ENCODE measurements at places on chromosomes 16 and 17.

DNA sequence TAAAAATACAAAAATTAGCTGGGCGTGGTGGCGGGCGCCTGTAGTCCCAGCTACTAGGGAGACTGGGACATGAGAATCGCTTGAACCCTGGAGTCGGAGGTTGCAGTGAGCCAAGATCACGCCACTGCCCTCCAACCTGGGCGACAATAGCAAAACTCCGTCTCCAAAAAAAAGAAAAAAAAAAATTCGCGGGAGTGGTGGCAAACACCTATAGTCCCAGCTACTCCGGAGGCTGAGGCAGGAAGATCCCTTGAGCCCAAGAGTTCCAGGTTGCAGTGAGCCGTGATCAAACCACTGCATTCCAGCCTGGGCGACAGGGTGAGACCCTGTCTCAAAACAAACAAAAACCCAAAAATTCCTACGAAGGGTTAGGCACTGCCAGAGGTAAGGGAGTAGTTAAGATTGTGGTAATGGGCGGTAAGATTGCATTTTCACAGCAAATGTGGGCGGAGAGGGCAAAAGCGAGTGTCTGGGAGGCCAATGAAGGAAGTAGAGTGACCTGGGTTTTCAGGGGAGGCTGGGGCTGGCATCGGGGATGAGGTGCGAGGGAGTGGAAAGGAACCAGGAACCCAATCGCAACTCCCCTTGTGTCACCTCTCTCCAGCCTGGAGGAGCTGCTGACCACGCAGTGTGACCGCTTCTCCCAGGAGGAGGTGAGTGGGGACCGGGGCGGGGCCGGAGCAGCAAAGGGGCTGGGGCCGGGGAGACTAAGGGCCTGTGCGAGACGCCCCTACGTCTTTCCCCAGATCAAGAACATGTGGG is 2.6 kb downstream of the MYL11 start:
- no peak for DNase-seq
- peaks cover 14% of the 10 kb centered on the region for H3K4me1 ChIP-seq
- peak overlapping the region; percentile 100 for H3K27ac ChIP-seq
- 0 out of 2 replicates have a peak, but pooled peaks cover 2% of the 10 kb centered on the region for H3K36me3 ChIP-seq

- H3K4me3 ChIP-seq: peak overlapping the region; percentile 65
- DNase-seq: peak; percentile 66
- H3K27me3 ChIP-seq: no peaks in the 10 kb centered on the region
- H3K36me3 ChIP-seq: peaks cover 2% of the 10 kb centered on the region
- H3K4me1 ChIP-seq: peaks cover 69% of the 10 kb centered on the region
- H3K27ac ChIP-seq: peak overlapping the region; percentile 100
Measured at GRCh38 chr17:15966879-15967248, 21.9 kb downstream of the ADORA2B start.

GRCh38 chr17:72566671-72567484 is 446.1 kb downstream of the SOX9 start:
- no peak overlapping the region for H3K27ac ChIP-seq
- H3K4me3 ChIP-seq: no peak overlapping the region
- no peak for DNase-seq
- no peaks in the 10 kb centered on the region for H3K27me3 ChIP-seq
- H3K4me1 ChIP-seq: no peaks in the 10 kb centered on the region
- H3K36me3 ChIP-seq: no peaks in the 10 kb centered on the region

DNA sequence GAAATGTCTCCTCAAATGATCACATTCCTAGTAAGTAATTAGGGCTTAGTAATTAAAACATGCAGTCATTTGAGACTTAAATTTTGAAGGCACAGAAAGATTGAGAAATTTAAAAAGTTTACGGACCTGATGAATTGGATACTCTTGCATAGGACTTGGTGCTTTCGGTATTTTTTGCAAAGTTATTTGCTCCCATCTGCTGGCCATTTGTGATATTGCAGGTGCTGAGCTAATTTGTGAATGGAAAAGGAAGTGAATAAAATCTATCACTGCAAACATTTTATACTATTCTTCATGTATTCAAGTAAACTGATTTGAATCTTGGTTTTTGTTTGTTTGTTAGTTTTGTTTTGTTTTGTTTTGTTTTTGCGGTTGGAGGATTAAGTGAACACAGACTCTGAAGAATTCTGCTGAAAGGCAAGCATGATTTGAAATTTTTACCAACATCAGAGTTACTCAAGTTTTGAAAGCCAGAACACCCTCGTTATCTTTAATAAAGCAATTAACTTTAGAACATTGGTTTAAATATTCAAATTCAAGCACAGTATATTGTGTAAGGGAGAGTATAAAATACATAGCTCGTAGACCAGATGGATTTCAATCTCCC is 689.5 kb upstream of the RBFOX1 start:
- DNase-seq: peak; percentile 45
- H3K4me3 ChIP-seq: no peak overlapping the region
- H3K27ac ChIP-seq: no peak overlapping the region
- H3K27me3 ChIP-seq: peaks cover 15% of the 10 kb centered on the region
- H3K4me1 ChIP-seq: no peaks in the 10 kb centered on the region

DNA sequence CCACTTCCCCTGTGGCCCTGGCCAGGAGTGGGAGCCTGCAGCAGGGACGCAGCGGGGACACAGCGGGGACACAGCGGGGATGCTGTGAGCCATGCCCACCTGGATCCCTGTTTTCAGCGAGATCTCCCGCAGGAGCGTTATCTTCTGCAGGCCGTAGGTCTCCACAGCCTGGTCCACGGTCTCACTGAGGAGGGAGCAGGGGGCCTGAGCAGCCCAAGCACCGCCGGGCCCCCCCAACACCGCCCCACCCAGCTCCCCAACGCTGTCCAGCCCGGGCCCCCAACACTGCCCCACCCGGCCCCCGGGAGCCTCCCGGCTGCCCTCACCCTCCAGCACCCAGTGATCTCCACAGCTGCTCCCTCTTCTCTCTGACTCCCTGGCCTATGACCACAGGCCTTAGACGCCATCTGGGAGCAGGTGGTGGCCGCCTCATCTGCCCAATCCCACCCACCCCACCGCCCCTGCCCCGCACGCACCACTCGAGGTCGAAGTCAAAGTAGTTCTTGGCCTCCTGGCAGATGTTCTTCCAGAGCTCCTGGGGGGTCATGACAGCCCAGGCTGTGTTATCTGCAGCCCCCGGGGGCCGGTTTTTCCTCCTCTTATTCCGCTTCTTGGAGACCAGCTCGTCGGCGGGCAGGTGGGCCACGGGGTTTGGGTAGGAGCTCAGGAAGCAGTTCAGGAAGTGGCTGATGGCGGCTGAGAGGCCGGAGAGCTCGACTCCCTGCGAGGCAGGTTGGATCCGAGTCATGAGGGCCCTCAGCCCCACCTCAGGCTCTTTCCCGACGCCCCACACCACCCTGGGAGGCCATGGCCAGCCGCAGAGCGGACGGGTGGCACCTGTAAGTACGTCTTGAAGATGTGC is 17.0 kb downstream of the CLUH start:
- H3K36me3 ChIP-seq: peaks cover 10% of the 10 kb centered on the region
- H3K4me3 ChIP-seq: no peak overlapping the region
- H3K27ac ChIP-seq: no peak overlapping the region
- no peaks in the 10 kb centered on the region for H3K4me1 ChIP-seq
- peak; percentile 7 for DNase-seq
- H3K27me3 ChIP-seq: no peaks in the 10 kb centered on the region

DNA sequence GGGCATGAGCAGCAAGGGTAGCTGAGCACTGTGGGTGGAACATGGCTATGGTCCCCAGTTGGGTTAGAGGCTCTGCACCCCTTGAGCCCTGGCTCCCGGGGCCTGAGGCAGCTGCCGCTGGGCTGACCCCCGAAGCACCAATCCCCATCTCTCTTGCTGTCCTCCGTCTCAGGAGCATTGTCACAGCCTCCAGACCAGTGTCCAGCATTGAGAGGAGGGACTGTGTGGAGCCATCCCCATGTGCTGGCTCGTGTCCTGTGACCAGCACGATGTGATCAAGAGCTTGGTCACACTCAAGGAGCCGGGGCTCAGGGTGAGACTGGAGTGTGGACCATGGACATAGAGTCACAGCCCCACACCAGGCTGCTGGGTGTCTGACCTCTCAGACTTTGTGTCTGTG is 2.9 kb downstream of the SMTNL2 start:
- no peak for DNase-seq
- H3K36me3 ChIP-seq: no peaks in the 10 kb centered on the region
- H3K27me3 ChIP-seq: peaks cover 38% of the 10 kb centered on the region
- no peak overlapping the region for H3K27ac ChIP-seq

- H3K4me3 ChIP-seq: no peak overlapping the region
- no peaks in the 10 kb centered on the region for H3K27me3 ChIP-seq
- H3K4me1 ChIP-seq: peaks cover 4% of the 10 kb centered on the region
- 0 out of 2 replicates have a peak overlapping the region, but pooled peaks have one; percentile 1 for H3K27ac ChIP-seq
Measured at GRCh38 chr16:66677179-66677578, 19.4 kb downstream of the CMTM4 start.

DNA sequence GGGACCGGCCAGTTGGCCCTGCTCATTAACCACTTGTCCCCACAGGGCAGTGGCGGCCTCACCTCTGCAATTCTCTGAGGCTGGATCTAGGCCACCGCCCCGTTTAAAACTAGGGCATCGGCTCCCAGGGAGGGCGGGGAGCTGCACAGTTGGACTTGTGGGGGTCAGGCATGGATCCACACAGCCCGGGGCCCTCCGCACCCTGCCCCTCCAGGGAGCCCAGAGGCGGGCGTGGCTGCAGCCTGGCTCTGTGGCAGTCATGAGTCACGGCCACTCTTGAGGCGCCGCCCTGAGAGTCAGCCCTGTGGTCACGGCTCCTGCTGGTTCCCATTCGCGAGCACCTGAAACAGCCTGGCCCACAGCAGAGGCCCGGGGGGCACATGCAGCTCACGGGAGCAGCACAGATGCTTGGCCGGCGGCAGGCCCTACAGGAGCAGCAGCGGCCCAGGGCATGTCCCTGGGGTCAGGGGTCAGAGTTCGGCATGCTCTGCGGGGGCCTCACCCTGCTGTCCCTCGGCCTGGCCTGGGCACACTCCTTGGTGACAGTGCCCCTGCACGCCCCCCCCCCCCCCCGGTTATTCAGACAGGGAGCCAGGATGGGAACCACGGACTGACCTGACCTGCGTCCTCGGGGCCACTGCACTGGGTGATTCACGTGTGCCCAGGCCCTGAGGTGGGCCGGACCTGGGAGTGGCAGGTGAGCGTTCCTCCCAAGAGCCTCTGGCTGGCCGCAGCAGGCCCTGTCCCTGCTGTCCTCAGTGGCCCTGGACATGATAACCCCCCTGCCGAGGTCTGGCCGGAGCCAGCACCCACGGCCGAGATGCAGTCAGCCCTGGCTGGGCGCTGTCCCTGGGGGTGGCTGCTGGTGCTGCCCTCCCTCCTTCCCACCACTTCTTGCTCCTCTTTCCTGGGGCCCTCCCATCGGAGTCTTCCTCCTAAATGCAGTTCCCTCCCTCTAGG is 8.2 kb downstream of the CAPN15 start:
- no peak for DNase-seq
- no peak overlapping the region for H3K27ac ChIP-seq
- no peaks in the 10 kb centered on the region for H3K4me1 ChIP-seq
- H3K27me3 ChIP-seq: no peaks in the 10 kb centered on the region
- peaks cover 3% of the 10 kb centered on the region for H3K36me3 ChIP-seq

- no peak overlapping the region for H3K4me3 ChIP-seq
- no peak for DNase-seq
- H3K27me3 ChIP-seq: peaks cover 10% of the 10 kb centered on the region
- H3K36me3 ChIP-seq: no peaks in the 10 kb centered on the region
Measured at GRCh38 chr16:54424043-54424451, 137.5 kb upstream of the IRX3 start.

GRCh38 chr16:81821436-81822128 is 42.5 kb downstream of the PLCG2 start:
- peaks cover 6% of the 10 kb centered on the region for H3K36me3 ChIP-seq
- H3K4me3 ChIP-seq: no peak overlapping the region
- no peaks in the 10 kb centered on the region for H3K27me3 ChIP-seq
- peaks cover 33% of the 10 kb centered on the region for H3K4me1 ChIP-seq
- DNase-seq: no peak

GRCh38 chr16:20241321-20241720 is 86.0 kb downstream of the GP2 start:
- peaks cover 28% of the 10 kb centered on the region for H3K4me1 ChIP-seq
- H3K27me3 ChIP-seq: no peaks in the 10 kb centered on the region
- no peak for DNase-seq
- no peak overlapping the region for H3K4me3 ChIP-seq

GRCh38 chr16:17252064-17252463 is 218.7 kb downstream of the XYLT1 start:
- 0 out of 2 replicates have a peak, but pooled peaks cover 1% of the 10 kb centered on the region for H3K4me1 ChIP-seq
- no peak overlapping the region for H3K27ac ChIP-seq
- no peaks in the 10 kb centered on the region for H3K36me3 ChIP-seq
- DNase-seq: no peak
- H3K4me3 ChIP-seq: no peak overlapping the region
- no peaks in the 10 kb centered on the region for H3K27me3 ChIP-seq

DNA sequence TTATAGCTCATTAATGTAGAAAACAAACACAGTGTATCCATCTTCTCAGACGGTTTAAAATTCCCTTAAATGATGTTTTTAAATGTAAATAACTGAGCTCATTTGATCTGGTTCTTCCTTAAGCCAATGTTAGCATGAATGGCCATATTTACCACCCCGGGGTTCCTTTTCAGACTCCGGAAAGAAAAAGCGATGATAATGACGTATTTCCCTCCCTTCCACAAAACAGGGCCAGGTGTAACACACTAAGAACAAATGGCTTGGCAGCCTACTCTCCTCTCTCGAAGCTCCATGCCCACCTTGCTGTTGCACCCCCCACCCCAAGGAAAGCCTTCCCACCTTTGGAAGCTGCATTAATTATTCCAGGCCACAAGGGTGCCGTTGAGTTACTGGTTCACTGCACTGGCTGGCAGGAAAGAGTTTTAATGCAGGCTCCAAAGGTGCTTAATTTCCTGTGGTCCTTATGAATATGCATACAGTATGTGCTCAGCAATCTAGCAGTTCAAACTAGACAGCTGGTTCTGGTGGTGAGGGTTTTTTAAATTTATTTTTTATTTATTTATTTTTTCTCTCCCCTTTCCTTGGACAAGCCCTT is 378.9 kb downstream of the WWOX start:
- peak overlapping the region; percentile 82 for H3K27ac ChIP-seq
- peak; percentile 45 for DNase-seq
- peak overlapping the region; percentile 29 for H3K4me3 ChIP-seq
- no peaks in the 10 kb centered on the region for H3K36me3 ChIP-seq
- peaks cover 30% of the 10 kb centered on the region for H3K4me1 ChIP-seq

GRCh38 chr17:81390029-81390872 is 5.0 kb upstream of the BAHCC1 start:
- no peak overlapping the region for H3K4me3 ChIP-seq
- no peak for DNase-seq
- H3K27me3 ChIP-seq: peaks cover 87% of the 10 kb centered on the region
- H3K27ac ChIP-seq: no peak overlapping the region
- H3K4me1 ChIP-seq: peaks cover 39% of the 10 kb centered on the region

GRCh38 chr17:40658396-40658795 is 6.6 kb downstream of the KRT222 start:
- peaks cover 3% of the 10 kb centered on the region for H3K4me1 ChIP-seq
- H3K27me3 ChIP-seq: no peaks in the 10 kb centered on the region
- no peak overlapping the region for H3K4me3 ChIP-seq
- DNase-seq: no peak
- H3K27ac ChIP-seq: no peak overlapping the region
- H3K36me3 ChIP-seq: no peaks in the 10 kb centered on the region

DNA sequence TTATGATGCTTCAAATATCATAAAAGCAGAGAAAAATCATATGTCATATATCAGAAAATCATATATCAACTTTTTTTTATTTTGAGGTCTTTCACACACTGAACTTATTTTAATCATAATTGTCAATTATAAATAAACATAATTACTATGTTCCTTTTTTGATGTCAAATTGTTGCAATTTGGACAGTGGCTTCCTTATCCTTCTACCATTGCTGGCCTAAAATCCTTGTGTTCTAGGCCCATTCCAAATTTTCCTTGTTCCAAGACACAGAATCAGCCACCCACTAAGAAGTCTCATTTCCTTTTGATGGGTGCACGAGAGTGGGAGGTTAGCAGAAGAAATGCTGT is 28.9 kb downstream of the G6PC1 start:
- peaks cover 14% of the 10 kb centered on the region for H3K4me1 ChIP-seq

All from WTC11 (cell line).